ENCODE measurements at places on chromosomes 12 and 14.

DNA sequence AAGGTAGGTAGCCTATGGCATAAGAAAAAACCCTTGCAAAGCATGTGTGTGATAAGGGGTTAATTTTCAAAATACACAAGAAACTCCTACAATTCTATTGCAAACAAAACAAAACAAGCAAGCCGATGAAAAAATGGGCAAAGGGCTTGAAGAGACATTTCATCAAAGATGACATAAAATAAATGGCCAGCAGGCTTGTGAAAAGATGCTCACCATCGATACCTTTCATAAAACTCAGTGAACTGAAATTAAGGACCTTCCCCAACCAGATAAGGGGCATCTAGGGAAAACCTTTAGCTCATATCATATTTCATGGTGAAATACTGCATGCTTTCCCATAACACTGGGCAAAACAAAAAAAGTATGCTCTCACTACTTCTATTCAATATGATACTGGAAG lies 131.2 kb downstream of the PPM1H start:
- no peaks in the 10 kb centered on the region for H3K4me1 ChIP-seq
- peaks cover 2% of the 10 kb centered on the region for H3K36me3 ChIP-seq

DNA sequence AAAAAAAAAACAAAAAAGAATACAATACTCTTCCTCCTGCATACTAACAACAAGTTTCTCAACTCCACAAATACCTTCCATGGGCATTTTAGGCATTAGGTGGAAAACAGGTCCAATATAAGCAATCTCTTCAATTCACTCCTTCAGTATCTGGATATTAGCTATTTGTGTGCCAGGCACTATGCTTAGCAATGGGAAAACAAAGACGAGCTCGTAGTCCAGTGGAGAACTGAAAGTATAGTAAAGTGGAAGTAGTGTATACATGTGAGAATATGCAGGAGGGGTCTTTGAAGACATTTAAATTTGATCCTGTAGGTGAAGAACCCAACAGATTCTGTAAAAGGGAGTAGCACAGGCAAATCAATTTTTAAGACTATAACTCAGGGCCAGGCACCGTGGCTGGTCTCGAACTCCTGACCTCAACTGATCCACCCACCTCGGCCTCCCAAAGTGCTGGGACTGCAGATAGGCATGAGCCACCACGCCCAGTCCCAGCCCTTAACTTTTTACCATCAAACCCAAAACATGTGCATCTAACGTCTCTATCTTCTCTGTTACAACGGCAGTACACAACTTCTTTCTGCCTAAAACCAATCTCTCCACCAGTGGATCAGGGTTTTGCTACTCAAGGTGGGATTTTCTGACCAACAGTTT lies 10.6 kb downstream of the HECTD1 start:
- H3K4me1 ChIP-seq: peaks cover 2% of the 10 kb centered on the region
- H3K27me3 ChIP-seq: no peaks in the 10 kb centered on the region
- DNase-seq: no peak
- H3K36me3 ChIP-seq: peaks cover 26% of the 10 kb centered on the region
- no peak overlapping the region for H3K4me3 ChIP-seq

DNA sequence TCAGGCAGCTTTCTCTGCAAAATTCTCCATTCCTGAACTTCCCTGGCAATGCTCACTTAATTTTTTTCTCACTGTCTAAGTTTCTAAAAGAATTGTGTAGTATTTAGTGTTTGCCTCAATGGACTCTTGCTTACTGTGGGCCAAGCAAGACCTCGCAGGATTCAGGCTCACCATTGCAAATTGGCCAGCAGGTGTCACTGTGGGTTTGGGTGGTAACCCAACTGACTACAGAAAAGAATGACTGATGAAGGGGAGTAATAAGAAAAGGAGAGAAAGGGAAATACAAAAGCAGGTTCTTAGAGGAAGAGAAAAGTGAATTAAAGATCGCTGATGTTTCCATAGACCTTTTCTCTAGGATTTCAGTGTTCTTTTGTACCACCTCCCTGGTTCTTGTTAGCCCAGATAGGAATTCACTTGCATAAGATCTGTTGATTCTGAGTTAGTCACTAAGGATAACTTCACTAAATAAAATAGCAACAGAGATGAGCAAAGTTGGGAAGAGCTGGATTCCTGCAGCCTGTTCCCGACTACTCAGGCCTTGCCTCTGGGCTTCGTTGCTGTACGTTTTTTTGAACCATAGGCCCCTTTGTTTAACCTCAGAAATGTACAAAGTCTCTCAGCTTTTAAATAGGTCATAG lies 386.5 kb upstream of the DDHD1 start:
- H3K4me3 ChIP-seq: no peak overlapping the region
- no peaks in the 10 kb centered on the region for H3K4me1 ChIP-seq
- DNase-seq: peak; percentile 34
- H3K27ac ChIP-seq: no peak overlapping the region

DNA sequence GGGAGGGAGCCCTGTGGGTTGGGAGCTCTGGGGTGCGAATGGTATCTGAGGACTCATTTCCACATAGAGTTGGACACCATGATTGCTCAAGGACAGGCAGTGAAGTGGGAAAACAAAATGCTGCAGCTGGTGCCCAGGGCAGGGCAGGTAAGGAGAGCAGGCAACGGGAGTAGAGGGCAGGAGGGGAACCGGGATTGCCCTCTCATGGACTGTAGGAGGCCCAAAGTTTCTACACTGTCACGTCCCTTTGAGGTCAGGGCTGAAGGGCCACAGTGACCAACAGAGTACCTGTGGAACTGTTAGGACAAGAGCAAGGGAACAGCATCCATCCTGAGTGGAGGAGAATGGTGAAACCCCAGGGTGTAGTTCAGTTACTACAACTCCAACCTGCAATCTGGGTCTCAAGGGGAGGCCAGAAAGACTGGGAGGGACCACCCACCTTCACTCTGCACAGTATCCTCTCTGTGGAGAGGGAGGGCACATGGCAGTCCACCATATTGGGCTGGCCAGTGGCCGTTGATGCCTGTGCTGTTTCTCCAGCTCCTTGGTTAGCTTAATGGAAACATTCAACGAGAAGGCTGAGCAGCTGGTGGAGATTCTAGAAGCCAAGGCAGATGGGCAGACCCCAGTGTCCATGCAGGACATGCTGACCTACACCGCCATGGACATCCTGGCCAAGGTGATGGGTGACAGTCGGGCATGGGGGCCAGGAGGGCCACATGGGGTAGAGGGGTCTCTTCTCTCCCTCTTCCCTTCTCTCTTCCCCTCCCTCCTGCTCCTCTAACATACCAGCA lies 22.2 kb downstream of the CYP46A1 start:
- no peaks in the 10 kb centered on the region for H3K27me3 ChIP-seq
- no peak overlapping the region for H3K27ac ChIP-seq
- H3K4me1 ChIP-seq: no peaks in the 10 kb centered on the region
- H3K4me3 ChIP-seq: no peak overlapping the region

GRCh38 chr14:74569387-74569786 lies 42.6 kb downstream of the LTBP2 start:
- H3K4me1 ChIP-seq: peaks cover 13% of the 10 kb centered on the region
- no peak for DNase-seq
- no peak overlapping the region for H3K4me3 ChIP-seq
- H3K27ac ChIP-seq: no peak overlapping the region
- peaks cover 60% of the 10 kb centered on the region for H3K27me3 ChIP-seq

GRCh38 chr12:22458298-22458937 lies 85.9 kb downstream of the C2CD5 start:
- no peak overlapping the region for H3K4me3 ChIP-seq
- DNase-seq: no peak
- H3K36me3 ChIP-seq: peaks cover 18% of the 10 kb centered on the region
- H3K4me1 ChIP-seq: no peaks in the 10 kb centered on the region
- no peak overlapping the region for H3K27ac ChIP-seq

GRCh38 chr12:100337727-100338126 lies 19.1 kb upstream of the SLC17A8 start:
- no peaks in the 10 kb centered on the region for H3K27me3 ChIP-seq
- peaks cover 19% of the 10 kb centered on the region for H3K36me3 ChIP-seq
- H3K4me3 ChIP-seq: no peak overlapping the region
- H3K4me1 ChIP-seq: no peaks in the 10 kb centered on the region
- no peak overlapping the region for H3K27ac ChIP-seq

- no peak overlapping the region for H3K4me3 ChIP-seq
- DNase-seq: no peak
- no peaks in the 10 kb centered on the region for H3K27me3 ChIP-seq
- H3K36me3 ChIP-seq: no peaks in the 10 kb centered on the region
Measured at GRCh38 chr12:64877363-64878004, 53.0 kb downstream of the TBC1D30 start.

GRCh38 chr12:12278899-12279298 lies 12.1 kb upstream of the LRP6 start:
- no peaks in the 10 kb centered on the region for H3K27me3 ChIP-seq
- no peak for DNase-seq
- H3K4me1 ChIP-seq: no peaks in the 10 kb centered on the region
- no peak overlapping the region for H3K4me3 ChIP-seq
